MCF 10A (cell line): ENCODE measurements at places on chromosomes 4 and X. TPM values are rescaled to one million over a fixed set of nuclear protein-coding genes. Genes with fewer than 3 reads are reported as not detected.

DNA sequence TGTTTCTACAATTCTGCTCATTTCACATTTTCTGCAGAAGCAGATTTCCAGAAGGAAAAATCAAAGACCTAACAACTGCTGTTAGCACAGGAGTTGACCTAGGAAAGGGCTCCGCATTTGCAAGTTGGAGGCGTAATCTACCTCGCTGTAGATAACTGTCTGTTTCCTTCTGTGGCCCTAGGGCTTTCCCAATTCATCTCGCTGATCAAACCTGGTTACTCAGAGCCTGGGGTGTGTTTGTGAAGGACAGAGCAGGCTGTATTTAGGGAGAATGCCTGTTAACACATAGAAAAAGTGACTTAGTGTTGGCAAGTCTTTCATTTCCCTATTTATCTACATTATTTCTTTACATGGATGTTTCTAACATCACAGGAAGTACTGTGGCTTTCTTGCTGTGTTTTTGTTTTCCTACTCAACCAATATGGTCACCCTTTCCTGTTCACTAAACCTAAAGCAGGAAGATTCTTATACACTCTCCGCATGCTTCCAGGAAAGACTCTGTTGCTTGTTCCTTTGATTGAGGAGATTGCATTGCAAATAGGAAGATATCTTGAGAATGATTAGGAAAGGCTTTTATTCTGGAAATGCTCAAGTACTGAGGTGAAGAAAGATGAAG, 40.5 kb downstream of the AGA start:
- no peak for DNase-seq

DNA sequence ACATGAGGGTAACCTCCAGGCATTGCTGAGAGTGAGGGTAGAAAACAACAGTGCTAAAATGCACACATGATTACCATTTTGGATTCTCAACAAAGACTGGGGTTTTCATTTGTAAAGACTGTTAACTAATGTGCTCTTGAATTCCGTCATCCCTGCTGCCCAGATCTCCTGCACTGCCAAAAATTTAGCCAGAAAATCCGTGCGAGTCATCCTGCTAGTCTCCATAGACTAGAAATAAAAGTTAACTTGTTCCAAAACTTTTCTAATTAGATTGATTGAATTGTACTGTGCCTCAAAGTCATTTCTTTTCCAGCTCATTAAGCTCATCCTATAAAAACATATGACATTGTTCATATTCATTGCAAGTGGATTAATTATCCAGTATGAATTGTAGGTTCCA, 99.8 kb downstream of the ARSF start:
- DNase-seq, result no peak

DNA sequence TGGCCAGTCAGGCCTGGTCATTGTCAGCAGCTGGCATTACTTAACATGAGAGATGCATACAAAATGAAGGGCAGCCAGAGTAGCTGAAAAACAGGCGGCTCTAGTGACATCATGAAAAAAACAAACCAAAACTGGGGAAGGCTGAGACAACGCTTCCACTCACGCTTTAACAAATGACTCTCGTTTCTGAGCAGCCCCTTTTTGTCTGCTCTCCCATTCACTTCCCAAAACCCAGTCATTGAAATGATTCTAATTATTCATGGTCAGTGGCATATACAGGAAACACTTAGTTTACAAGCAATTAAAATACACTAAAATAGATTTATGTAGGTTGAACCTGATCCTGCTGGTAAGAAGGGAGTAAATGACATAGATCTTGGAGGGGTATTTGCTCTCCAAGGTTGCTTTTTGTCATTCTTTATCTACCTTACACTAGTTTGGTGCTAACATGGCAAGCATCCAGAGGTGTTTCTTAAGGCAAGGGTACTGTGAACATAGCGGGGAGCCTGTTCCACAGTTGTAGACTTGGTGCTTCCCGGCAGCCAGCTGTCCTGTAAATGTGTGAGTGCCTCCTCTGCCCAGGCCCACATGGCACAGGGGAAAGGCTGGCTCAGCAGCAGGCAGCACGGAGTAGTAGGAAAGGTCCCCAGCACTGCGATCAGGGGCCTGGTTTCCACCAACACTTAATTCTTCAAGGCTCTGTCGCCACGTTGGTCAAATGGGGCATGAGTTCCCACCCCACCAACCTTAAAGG, 61.2 kb upstream of the CITED1 start:
- DNase-seq, result no peak

GRCh38 chr4:190020790-190021717, 6.0 kb downstream of the FRG2 start:
- peak; percentile 7 for DNase-seq

DNA sequence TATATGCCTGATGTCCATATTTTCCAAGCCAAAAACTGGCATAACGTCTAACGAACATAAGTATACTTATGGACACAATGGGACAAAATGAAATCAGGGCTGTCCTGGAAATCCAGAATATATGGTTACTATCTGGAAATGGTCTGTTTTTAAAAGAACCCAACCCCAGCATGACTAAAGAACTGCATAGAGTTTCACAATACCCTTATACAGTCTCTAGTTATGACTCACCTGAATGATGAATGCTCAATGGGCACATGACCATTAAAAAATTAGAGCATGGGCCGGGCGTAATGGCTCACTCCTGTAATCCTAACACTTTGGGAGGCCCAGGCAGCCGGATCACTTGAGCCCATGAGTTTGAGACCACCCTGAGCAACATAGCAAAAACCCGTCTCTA, 31.8 kb downstream of the AMMECR1 start:
- DNase-seq, result peak; percentile 77

- no peak for DNase-seq
Observed at GRCh38 chrX:23228454-23228853, 106.2 kb upstream of the PTCHD1 start.

- no peak for DNase-seq
Observed at GRCh38 chrX:7242613-7243012, 94.7 kb upstream of the PUDP start.

- no peak for DNase-seq
Observed at GRCh38 chrX:44020693-44021092, 47.5 kb upstream of the NDP start.

DNA sequence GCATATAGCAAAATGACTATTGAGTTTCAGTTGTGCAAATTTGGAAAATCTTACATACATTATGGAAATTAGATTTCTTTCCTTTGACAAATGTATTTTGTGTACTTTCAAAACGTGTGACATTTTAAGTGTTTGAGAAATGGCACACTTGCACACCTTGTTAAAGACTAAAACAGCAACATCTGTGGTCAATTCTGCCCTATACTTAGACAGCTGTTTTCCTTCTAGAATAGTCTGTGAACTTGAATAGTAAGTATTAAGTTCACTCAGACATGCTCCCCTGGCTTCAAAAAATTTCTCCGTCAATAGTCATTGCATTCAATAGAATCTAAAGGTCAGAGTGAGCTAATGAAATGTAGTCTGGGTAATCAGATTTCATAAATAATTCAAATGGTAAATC, 21.7 kb upstream of the TBC1D9 start:
- no peak for DNase-seq

DNA sequence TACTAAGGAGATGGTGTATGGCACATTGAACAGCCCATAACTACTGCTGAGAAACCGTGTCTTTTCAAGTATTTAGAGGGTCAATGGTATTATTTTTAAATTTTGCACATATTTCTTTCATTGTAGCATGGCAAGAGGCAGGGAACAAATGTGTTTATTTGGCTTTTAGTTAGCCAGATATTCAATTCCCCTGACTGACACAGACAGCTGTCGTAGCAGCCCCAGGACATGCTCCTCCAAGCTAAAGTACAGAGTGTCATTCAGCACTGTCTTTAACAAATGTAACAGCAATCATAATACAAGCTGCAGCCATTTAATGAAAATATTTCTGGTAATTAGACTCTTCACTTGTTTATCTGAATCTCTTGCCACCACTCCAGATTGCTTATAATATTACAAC, 687.1 kb downstream of the KLHL13 start:
- no peak for DNase-seq

DNA sequence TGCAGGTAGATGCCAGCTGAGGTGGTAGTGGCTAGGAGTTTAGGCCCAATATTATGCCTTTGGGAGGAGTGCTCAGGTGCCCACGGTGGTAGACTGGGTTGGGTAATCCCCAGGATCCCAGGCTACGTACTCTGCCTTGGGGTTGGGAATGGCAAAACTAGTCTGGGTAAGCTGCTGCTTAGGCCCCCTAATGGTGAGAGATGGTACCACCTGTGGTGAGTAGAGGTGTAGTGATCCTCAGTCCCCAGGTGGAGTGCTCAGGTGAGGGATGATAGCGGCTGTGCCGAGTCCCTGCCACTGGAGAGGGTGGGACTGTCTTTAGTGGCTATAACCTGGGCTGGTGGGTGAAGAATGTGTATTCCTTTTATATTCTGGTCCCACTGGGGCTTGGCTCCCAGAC, 75.2 kb downstream of the IL1RAPL2 start:
- peak; percentile 6 for DNase-seq

DNA sequence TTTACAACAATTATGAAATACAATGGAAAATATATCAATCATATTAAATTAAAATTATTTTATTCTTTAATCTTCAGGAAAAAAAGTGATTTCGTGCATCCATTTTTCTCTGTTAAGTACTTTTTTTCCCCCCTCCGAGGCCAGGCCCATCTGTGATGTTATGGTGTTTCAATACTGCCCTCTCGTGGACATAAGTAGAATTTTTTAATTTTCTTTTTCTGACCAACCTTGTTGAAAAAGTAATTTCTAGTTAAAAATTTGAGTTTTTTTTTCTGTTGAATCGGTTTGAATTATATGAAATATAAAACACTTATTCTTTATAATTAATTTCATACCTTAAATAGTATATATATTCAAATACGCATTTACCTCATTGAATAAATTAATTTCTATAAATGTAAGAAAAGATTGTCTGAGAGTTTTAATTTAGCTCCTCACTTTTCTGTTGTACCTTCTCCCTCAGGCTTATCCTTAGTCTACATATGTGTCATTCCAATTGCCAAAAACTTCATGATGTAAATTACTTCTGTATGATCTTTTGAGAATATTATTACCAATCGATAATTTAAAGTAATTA, 175.8 kb upstream of the TECRL start:
- peak; percentile 55 for DNase-seq

DNA sequence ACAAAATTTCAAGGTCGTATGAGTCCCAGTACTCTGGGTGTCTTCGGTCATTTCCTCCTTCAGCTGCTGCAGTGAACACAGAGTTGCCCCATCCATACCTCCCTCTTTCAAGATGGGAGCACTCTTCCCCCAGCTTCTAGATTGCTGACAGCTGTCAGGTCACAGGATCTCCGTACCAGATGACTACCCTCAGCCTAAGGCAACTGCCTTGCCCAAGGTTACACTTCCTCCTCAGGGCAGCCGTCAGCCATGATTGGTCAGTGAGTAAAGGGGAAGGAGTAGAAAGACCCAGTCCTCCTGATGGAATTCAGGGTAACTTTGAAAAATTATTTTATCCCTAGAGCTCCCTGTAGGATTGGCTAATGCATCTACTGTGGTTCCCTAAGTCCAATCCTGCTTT, 81.6 kb downstream of the NAF1 start:
- DNase-seq, result no peak

- no peak for DNase-seq
Observed at GRCh38 chr4:41458689-41459088, 79.3 kb upstream of the LIMCH1 start.

GRCh38 chr4:766559-767283, 59.2 kb downstream of the CPLX1 start:
- no peak for DNase-seq

- DNase-seq, result no peak
Observed at GRCh38 chr4:17517664-17518063, 2.7 kb downstream of the CLRN2 start.

- DNase-seq, result peak; percentile 13
Observed at GRCh38 chr4:159366966-159367780, 264.3 kb downstream of the RAPGEF2 start.

DNA sequence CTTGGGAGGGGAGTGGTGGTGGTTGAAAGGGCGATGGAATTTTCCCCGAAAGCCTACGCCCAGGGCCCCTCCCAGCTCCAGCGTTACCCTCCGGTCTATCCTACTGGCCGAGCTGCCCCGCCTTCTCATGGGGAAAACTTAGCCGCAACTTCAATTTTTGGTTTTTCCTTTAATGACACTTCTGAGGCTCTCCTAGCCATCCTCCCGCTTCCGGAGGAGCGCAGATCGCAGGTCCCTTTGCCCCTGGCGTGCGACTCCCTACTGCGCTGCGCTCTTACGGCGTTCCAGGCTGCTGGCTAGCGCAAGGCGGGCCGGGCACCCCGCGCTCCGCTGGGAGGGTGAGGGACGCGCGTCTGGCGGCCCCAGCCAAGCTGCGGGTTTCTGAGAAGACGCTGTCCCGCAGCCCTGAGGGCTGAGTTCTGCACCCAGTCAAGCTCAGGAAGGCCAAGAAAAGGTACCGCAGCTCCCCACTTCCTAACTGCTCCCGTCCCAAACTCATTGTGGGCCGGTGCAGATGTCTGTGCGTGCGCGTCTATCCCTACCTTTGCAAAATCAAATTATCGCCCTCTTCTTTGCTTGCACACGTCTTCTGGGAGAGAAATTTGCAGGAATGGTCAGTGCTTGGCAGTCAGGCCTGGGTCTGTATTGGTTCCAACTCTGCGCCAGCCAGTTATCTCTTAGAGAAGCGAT, 533 bp downstream of the IL15 start:
- peak; percentile 67 for DNase-seq

DNA sequence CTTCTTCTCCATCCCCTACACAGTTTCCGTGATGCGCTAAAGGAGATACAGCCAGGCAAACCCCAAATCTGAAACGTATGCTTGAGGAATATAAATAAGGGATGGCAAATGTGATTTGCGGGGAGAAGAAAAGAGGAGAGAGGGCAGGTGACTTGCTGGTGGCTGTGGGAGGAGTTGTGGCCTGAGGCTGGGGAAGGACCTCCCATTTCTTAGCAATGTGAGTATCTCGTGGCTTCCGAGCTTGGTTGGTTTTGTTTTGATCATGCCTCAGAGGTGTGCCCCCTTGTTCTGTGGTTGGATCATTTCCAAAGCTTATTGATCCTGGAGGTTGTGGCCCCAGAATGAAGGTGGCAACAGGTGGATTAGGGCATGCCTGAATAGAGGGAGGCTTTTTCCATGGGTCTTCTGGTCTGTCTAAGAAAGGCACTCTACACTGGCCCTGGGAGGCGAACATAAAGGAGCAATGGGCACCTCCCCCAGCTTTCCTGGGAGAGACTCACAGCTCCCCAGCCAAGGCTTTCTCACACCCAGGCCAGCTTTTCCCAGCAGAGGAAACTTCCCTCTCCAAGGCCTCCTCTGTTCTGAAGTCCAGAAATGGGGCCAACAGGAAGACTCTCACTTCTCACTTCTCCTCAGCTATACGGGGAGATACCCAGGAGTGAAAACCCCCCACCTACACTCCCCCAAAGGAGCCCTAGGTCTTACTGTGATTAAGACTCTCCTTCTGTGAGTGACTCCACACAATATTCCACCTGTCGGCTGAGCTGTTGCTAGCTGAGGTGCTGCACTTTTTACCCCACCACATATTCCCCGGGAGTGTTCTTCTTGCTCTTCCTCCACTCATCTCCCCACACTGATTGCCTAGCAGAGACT, 40.0 kb downstream of the C4orf51 start:
- DNase-seq, result no peak

The PITX2 gene
- 0.77 and 0.79 TPM in 2 replicates for total RNA-seq

The MAGEA8 gene
- total RNA-seq, result not detected in 2 replicates

The ESX1 gene
- total RNA-seq, result not detected in 2 replicates

The HEPH gene
- 0.27 and 0.40 TPM in 2 replicates for total RNA-seq

The ARSJ gene
- 36.2 and 50.7 TPM in 2 replicates for total RNA-seq

The ALB gene
- total RNA-seq, result 0.15 TPM in 1 of 2 replicates, not detected in the other

The UGDH gene
- 50.9 and 61.7 TPM in 2 replicates for total RNA-seq

The PPEF2 gene
- total RNA-seq, result not detected in 2 replicates

The HSFX4 gene
- total RNA-seq, result not detected in 2 replicates

The TCP11X2 gene
- not detected in 2 replicates for total RNA-seq

The LGI2 gene
- 0.20 TPM in 1 of 2 replicates, not detected in the other for total RNA-seq

The ARHGAP4 gene
- 2.3 and 2.6 TPM in 2 replicates for total RNA-seq

The DCLK2 gene
- total RNA-seq, result 0.98 and 1.2 TPM in 2 replicates

The CXorf49 gene
- not detected in 2 replicates for total RNA-seq

The MAGEA1 gene
- total RNA-seq, result not detected in 2 replicates

The CENPC gene
- total RNA-seq, result 17.7 and 19.0 TPM in 2 replicates

The TECRL gene
- total RNA-seq, result not detected in 2 replicates
